Lower leg skin (tissue), 4 donors: ENCODE measurements at places on chromosomes 7 and 10. TPM values are rescaled to one million over a fixed set of nuclear protein-coding genes. Genes with fewer than 3 reads are reported as not detected.

The EPHB6 gene
- total RNA-seq = 229 TPM

The ZNF853 gene
- total RNA-seq = 6.3 TPM

The AGAP9 gene
- 6.4 TPM for total RNA-seq

The CYP3A7 gene
- not detected for total RNA-seq

The PAX4 gene
- not detected for total RNA-seq

The GIMAP8 gene
- 2.8 TPM for total RNA-seq

The STK31 gene
- not detected for total RNA-seq

The SNCG gene
- total RNA-seq = 26.5 TPM

The PRPS1L1 gene
- total RNA-seq = not detected

The PILRA gene
- total RNA-seq = 2.2 TPM

The GBX1 gene
- 2.4 TPM for total RNA-seq

DNA sequence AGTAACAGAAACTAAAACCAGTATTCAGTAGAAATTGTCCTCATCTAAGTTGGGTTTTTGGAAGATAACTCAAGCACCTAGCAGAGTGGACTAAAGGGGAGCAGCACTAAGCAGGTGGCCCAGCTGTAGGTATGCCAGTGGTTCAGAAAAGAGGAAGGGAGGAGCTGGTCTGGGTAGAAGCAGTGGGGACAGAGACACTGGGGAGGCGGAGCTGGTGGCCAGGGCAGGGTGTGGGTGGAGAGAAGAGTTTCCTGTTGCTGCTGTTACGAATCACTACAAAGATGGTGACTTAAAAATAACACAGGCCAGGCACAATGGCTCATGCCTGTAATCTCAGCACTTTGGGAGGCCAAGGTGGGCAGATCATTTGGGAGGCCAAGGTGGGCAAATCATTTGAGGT is 136.2 kb downstream of the WDR11 start:
- no peak for DNase-seq

GRCh38 chr10:120970595-120971529 is 119.7 kb downstream of the WDR11 start:
- no peak for DNase-seq

DNA sequence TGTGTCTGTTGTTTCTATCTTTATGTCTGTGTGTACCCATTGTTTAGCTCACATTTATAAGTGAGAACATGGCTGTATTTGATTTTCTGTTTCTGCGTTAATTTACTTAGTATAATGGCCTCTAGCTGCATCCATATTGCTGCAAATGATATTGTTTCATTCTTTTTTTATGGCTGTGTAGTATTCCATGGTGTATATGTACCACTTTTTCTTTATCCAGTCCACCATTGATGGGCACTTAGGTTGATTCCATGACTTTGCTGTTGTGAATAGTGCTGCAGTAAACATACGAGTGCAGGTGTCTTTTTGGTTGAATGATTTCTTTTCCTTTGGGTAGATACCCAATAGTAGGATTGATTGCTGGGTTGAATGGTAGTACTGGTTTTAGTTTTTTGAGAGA is 48.2 kb downstream of the ZNRF2 start:
- DNase-seq = no peak

GRCh38 chr10:62381385-62382102 is 7.4 kb downstream of the ZNF365 start:
- no peak for DNase-seq

DNA sequence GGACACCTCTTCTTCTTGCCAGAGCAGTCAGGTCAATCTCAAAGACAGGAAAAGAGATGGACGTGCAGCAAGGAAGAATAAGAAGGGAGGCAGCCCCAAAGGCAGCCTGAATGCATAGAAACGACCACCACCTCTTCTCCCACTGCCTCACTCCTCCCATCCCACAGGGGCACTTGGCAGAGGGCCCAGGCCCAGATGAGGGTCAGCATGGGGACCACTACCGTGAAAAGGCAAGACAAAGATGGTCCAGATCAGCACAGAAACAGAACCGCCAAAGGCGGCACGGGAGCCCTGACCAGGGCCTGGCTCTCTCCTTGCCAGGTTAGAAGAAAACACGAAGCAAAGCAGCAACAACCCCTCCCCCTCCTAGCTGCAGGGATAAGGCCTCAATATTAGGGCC is 1.9 kb upstream of the NDST2 start:
- DNase-seq = no peak

DNA sequence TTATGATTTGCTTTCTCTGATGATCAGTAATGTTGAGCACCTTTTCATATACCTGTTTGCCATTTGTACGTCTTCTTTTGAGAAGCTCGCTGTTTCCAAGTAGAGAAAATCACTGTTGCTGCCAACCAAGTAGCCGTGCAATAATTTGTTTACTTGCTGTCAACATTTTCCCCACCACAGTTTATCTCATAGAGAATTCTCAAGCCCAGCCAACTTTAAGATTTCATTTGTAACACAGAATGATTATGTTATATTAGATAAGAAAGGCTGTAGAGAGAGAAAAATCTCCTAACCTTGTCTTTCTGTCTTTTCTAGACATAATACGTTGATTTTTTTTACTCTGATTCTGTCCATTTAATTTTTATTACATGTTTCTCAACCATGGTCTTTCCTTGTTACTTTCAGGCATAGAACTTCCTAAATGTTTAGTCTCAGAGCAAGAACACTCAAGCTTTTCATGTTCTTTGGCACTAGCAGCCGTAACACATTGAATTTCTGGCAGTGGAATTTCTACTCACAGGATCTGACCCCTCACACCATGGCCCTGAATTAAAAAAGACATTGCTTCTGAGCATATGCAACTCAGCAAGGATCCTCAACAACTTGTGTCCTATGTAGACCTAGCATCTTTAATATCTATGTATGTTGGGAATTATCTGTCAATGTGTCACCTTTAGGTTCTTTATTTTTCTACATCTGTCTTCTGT is 23.1 kb downstream of the RPA3 start:
- DNase-seq = no peak

DNA sequence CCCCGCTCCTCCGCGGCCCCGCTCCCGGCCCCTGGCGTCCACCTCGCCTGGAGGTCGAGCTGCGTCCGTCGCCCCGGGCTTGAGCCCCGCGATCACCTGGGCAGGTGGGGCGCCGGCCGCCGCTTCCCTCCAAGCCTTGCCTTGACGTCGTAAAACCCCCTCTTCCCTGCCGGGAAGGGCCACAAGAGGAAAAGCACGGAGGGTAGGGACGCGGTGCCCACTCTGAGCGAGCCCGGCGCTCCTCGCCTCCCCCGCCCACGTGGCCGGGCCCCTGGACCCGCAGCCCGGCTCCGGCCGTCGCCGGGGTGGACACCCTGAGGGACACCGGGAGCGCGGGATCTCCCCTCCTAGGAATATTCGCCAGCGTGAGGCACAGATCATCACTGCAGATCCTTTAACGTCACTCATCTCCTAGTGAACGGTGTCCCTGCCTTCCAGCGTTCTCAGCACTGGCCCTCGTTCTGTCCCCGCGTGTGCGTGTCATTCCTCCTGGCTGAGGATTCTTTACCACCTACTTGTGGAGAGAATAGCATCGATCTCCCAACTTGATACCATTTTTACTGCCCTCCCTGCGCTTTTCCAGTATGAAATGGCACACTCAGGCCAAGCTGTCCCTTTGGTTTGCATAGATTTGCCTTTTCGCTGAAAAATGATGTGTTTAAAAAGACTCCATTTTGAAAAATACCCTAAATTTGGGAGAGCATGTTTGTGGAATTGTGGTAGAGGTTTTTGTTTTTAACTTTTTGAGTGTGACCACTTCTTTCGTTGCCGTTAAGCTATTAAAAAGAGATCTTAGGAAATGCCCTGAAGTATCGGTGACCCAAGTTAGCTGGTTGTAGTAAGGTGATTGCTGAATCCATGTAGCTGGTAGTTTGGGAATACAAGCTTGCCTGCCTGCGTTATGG is 649 bp downstream of the ACTR3B start:
- DNase-seq = peak; percentile 88

DNA sequence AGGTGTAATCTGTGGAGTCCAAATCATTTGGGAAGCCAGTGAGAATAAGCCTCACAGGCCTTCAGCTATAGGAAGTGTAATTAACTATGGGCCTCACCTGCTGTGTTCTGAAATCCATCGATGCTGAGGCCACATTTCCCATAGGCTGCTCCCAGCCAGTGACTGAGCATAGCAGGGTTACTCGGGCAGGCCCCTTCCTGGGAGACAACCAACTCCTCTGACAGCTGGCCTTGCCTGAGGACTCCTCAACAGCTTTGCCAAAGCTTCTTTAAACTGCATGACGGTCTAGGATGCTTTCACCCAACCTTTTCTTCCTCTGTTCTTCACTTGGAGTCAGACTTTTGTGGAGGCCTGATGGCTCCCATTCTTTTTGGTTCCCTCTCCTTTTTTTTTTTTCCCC is 63.8 kb upstream of the SMNDC1 start:
- DNase-seq = no peak

GRCh38 chr10:16816171-16816570 is 1.1 kb downstream of the RSU1 start:
- no peak for DNase-seq

GRCh38 chr7:12119620-12120303 is 91.3 kb upstream of the TMEM106B start:
- no peak for DNase-seq

- DNase-seq = no peak
Measured at GRCh38 chr7:2029211-2029905, 203.4 kb downstream of the MAD1L1 start.

- no peak for DNase-seq
Measured at GRCh38 chr7:7764520-7765396, 46.4 kb upstream of the RPA3 start.

- no peak for DNase-seq
Measured at GRCh38 chr10:69088801-69089501, 1.0 kb downstream of the SRGN start.

DNA sequence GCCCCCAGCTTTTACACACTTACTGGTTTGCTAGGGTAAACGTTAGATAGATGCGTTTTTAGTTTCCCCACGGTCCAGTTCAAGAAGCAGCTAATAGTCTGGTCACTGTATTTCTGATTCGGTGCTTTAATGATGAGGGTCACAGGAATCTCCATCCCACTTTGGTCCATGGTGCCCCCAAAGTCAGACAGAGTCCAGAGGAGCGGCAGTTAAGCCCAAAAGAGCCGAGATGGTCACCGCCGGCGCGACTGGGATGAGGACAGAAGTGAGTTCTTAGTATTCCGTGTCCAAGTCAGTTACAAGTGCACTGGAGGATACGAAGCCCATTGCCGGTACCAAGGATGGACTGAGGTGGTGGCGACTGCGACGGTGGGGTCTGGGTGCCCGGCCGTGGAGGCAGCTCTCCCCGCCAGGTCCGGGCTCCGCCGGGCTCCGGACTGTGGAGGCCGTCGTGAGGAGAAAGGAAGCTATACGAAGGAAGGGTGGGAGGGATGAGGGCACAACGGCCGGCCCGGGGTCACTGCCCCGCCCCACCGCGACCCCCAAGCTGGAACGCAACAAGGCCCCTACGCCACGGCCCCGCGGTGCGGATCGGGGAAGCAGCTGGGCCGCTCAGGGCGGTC is 663 bp downstream of the HERPUD2 start:
- DNase-seq = peak; percentile 89

DNA sequence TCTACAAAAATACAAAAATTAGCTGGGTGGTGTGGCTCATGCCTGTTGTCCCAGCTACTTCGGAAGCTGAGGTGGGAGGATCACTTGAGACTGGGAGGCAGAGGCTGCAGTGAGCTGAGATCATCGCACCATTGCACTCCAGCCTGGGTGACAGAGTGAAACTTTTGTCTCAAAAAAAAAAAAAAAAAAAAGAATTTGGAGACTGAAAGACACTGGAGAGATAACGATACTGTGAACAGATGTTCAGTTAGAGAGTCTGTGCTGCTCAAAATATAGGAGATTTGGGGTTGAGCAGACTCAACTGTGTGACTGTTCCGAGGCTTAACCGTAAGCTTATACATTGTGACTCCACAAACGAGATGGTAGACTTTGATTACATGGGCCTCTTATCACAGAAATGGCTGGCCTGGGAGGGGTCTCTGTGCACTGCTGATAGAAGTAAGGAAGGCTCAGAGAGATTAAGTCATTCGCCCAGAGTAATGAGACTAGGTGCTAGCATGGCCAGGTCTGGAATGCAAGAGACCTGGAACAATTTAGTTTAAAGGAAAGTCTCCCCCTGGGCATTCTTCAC is 19.4 kb downstream of the WBP1L start:
- DNase-seq = no peak

GRCh38 chr7:18064242-18064838 is 36.7 kb upstream of the PRPS1L1 start:
- DNase-seq = no peak
